ENCODE measurements at places on chromosomes 2 and 18.

GRCh38 chr2:237278568-237278967 lies 135.4 kb downstream of the COL6A3 start:
- H3K36me3 ChIP-seq, result no peaks in the 10 kb centered on the region
- no peak for DNase-seq
- no peaks in the 10 kb centered on the region for H3K4me1 ChIP-seq
- no peaks in the 10 kb centered on the region for H3K27me3 ChIP-seq
- no peak overlapping the region for H3K27ac ChIP-seq

DNA sequence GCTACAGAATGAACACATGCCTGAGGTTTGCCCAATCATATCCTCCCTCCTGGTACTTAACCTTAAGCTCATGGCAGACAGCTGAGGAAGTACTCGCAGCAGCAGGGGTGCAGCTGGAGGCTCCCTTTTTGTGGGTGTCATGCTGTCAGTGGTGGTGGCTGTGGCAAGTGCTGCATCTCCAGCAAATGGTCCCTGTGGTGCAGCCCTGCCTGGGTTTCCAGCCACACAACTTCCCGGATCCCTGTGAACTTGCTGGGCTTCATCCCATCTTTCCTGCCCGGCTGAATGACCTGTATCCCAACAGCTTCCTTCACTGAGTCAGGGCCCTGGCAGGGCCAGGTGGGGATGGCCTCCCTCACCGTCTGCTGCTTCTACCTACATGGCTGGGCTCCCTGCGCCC lies 5.0 kb downstream of the TMEM185B start:
- H3K36me3 ChIP-seq, result no peaks in the 10 kb centered on the region
- peaks cover 10% of the 10 kb centered on the region for H3K27me3 ChIP-seq
- no peak overlapping the region for H3K4me3 ChIP-seq
- H3K4me1 ChIP-seq, result no peaks in the 10 kb centered on the region

DNA sequence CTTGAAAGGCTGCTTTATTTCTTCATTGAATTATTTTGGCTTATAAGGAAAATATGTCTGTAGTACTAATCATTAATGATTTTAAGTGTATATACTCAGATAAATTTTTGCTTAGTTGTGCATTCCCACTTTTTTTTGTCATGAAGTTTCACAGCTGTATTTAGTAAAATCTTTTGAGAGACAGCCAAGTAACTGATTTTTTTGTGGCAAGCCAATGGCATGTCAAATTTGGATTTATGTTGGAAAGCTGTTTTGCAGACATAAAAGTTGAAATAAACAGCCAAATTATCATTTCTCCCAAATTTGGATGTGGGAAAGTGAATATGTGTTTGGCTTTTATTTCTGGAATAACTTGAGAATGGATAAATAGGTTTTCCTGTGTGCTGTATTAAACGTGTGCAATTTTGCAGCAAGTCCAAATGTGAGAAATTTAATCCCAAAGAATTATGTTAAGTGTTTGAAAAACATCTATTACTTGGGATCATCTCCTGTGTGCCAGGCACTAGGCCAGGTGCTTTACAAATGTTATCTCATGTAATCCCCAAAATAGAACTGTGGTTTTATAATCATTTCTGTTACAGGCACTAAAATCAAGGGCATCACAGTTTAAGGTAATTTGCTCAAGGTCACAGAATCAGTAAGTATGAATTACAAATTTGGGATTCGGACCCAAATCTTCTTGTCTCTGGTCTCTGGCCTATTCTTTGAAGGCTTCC lies 160.4 kb downstream of the PTPRM start:
- H3K4me3 ChIP-seq, result no peak overlapping the region
- H3K36me3 ChIP-seq, result no peaks in the 10 kb centered on the region
- no peak overlapping the region for H3K27ac ChIP-seq
- no peaks in the 10 kb centered on the region for H3K27me3 ChIP-seq
- DNase-seq, result no peak
- peaks cover 18% of the 10 kb centered on the region for H3K4me1 ChIP-seq

DNA sequence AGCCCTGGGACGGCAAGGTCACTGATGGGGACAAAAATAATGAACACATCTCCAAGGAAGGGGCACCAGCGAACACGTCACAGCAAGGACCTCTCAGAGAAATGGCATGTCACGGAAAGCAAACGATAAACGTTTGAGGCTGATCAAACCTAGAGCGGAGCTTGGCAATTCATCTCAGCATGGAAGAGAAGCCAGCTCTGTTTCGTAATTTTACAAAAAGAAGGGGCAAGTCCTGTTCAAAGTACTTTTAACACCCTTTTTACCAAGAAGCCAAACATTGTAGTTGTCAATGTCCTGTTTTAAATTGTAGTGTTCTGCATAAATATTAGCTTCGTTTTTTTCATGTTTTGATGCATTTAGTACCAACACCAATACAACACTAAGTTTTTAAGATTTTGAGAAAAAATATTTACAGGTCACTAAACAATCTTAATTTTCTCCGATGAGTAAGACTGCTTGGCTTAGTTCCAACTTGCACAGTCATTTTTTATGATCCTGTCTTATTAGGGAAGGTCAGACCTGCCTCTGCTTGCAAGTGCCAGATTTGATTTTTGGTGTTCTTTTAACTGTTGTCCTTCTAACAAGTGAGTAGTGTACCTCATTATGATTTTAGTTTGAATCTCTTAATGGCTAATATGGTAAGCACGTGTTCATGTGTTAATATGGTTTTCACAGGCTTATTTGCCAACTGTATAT lies 818.5 kb upstream of the SALL3 start:
- H3K27ac ChIP-seq, result no peak overlapping the region
- H3K27me3 ChIP-seq, result no peaks in the 10 kb centered on the region
- H3K4me1 ChIP-seq, result no peaks in the 10 kb centered on the region
- no peak overlapping the region for H3K4me3 ChIP-seq
